ENCODE measurements at places on chromosomes 6 and 20.

GRCh38 chr6:70838907-70839285 is 118.0 kb downstream of the B3GAT2 start:
- no peak for DNase-seq

DNA sequence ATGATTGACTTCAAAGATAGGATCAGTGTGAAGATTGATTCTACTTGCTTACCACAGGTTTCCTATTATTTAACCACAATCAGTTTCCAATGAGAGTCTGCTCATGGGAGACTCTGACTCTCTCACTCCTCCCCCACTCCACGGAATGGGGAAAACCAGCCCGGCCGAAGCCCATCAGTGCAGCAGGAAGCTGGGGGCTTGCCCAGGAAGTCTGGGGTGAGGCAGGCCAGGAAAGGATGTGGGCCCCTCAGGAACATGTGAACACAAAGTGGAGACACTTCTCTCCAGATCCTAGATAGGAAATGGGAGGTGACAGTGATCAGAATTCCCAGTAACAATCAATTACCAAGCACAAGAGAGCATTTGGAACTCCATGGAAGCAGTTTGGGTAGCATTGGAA is 144.2 kb downstream of the TTLL2 start:
- no peak for DNase-seq

DNA sequence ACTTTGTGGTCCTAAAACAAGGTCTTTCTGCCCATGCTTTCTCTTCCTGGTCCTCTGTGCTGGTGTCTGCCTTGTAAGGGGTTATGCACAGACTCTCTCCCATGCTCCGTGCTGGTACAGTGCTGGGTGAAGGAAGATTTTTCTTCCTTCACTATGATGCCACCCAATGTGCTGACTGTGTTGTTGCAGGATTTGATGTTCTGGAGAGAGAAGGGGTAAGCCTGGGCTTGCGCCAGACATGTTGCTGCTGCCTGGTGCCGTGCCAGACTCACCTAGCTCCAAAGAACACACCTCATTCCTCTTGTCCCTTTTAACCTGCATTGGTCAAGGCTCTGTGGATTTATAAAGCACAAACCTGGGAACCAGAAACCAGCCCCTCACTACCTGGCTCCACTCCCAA is 28.4 kb upstream of the ARMH2 start:
- DNase-seq = no peak

GRCh38 chr6:154511791-154512190 is 1.3 kb upstream of the CNKSR3 start:
- DNase-seq = no peak

- peak; percentile 55 for DNase-seq
Measured at GRCh38 chr20:43799150-43799711, 72.4 kb upstream of the GTSF1L start.

All from RWPE2 (cell line).